ENCODE measurements at places on chromosomes 16 and 17.

GRCh38 chr16:66524601-66525164 lies 25.2 kb downstream of the TK2 start:
- DNase-seq = no peak

- DNase-seq = no peak
These were observed 71.3 kb downstream of the YPEL2 start for GRCh38 chr17:59402760-59403159.

GRCh38 chr17:77395501-77396048 lies 254.8 kb downstream of the SEC14L1 start:
- DNase-seq = no peak

DNA sequence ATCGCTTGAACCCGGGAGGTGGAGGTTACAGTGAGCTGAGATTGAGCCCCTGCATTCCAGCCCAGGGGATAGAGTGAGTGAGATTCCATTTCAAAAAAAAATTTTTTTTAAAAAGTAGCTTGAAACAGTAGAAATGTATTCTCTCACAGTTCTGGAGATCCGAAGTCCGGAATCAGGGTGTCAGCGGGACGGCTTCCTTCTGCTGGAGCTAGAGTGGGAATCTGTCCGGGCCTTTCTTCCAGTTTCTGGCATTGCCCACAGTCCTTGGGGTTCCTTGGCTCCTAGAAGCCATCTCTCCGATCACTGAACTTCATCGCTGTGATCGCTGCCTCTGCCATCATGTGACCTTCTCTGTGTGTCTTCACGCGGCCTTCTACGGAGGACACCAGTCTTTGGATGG lies 181.2 kb upstream of the CIBAR2 start:
- DNase-seq = no peak

GRCh38 chr16:19696961-19697360 lies 21.1 kb downstream of the KNOP1 start:
- DNase-seq = no peak

GRCh38 chr16:3054965-3055733 lies 8.8 kb downstream of the MMP25 start:
- DNase-seq = no peak

DNA sequence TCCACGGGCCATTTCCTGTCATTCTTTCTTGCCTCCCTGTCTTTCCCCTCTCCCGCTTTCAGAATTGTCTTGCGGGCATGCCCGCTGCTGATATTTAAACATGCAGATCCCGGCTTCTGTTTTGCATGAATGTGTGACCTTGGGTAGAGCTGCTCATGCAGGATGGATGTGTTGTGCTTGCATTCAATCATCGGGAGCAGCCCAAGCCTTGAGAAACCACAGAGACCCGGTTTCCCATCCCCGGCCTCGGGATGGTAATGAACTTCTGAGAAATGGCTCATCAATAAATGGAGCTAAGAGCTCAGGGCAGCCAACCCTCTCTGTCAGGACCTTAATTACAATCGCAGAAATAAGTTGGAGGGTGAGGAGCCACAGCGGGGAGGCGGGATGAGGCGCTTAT lies 303.7 kb upstream of the TNRC6C start:
- DNase-seq = no peak

DNA sequence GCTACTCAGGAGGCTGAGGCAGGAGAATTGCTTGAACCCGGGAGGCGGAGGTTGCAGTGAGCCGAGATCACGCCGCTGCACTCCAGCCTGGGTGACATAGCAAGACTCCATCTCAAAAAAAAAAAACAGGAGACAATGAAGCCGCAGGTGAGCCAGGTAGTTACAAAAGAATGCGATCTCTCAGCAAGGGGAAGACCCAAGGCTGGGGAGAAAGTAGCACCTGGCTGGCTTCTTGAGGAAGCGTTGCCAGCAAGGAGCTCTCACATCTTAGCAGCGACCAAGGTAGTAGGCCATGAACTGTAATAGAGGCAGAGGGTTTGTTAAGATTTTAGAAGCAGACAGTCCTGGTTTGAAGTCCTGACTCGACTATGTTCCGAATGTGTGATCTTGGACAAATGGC lies 175.0 kb downstream of the AIPL1 start:
- no peak for DNase-seq

DNA sequence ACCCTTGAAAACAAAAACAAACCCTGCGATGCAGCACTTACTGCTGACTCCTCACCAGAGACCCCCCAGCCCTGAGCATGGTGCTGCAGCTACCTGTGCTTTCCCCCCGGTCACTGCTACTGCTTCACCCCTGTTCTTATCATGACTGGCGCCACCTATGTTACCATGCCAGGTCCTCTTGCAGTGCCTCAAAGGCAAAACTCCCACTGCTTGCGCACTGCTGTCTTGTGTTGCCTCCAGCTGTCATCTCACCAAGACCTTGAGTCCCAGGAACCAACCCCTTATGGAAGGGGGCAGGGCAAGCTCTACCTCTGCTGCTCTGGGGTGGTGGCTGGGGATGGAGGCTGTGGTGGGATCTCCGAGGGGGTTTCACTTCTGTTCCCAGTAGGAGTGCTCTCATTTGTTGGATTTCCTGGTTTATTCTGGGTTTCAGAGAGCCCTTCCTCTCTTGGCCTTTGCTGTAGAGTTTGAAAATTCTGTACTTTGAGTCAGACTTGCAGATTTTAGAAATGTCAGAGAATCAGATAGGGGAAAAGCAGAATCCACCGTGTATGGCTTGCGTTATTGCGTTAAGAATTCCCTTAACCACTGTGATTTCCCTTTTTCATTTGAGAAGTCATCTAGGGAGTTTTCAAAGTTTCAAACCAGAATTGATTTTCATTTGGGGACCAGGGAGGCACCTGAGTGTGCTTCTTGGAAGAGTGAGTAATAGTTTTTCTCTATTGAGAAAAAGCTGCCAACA lies 96.6 kb downstream of the SPECC1 start:
- no peak for DNase-seq

DNA sequence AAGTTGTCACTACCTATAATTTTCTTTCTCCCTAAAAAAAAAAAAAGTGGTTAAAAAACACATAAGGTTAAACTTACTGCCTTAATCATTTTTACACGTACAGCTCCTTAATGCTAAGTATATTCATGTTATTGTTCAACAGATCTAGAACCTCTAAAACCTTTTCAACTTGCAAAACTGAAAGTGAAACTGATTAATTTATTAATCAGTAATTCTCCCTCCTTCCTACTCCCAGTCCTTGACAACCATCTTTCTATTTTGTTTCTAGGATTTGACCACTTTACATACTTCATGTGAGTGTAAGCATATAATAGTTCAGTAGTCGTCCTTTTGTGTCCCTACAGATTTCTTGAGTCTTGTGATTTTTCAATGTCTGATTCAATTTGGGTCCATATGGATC lies 251.4 kb upstream of the KIF2B start:
- DNase-seq = no peak

DNA sequence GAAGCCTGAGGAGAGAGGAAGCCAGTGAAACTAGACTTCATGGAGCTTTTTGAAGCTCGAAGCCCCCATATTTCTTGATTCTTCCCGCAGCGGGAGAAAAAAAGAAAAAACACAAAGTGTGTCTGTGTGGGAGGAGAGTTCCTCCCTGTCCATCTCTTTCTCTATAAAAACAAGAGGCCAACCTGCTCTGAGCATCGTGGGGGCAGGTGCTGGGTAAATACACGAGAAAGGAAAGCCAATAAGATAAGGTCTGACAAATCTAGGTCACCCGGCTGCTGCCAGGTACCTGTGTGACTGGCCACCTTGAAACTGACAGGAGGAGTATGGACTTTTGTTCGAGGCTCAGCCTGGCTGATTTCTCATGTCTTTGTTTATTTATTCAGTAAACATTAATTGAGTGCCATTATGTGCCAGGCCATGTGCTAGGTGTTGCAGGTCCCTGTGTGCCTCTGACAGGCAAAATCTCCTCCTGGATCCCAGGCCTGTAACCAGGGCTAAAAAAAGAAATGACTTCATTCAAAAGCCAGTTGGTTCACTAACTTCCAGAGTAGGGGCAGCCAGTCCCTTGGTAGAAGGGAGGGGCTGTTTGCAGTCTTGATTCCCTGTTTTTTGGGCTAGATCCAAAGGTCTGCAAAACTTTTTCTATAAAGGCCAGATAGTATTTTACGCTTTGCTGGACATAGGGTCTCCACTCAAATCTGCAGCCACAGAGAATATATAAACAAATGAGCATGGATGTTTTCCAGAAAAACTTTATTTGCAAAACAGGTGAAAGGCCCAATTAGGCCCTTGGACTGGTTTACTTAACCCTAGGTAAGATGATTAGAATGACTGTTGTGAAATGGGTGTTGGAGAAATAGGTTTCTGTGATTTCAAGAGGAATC lies 35.6 kb downstream of the YPEL2 start:
- no peak for DNase-seq

- DNase-seq = no peak
These were observed 142.4 kb upstream of the SOX9 start for GRCh38 chr17:71978435-71978834.
